ENCODE measurements at places on chromosomes 11 and 22.

DNA sequence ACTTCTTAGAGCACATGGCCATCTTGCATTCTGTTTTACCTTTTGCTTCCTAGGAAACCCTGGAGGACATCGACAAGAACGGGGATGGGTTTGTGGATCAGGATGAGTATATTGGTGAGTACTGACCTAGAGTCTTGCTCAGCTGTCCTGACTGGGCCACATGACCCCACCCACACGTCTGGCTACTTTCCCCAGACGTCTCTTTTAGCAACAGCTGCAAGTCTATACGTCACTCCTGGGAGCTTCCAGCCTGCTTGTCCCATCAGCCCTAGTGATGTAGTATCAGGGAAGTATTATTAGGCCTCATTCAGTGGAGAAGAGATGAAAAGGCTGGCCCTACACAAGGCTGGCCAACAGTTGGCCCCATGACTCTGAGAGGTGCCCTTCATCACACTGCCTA lies 9.6 kb downstream of the RCN1 start:
- DNase-seq: no peak

- DNase-seq: no peak
Measured at GRCh38 chr11:125701858-125702621, 21.4 kb upstream of the ACRV1 start.

GRCh38 chr22:19663286-19663815 lies 51.0 kb upstream of the SEPTIN5 start:
- DNase-seq: no peak

GRCh38 chr11:104830080-104830479 lies 68.2 kb downstream of the CASP12 start:
- no peak for DNase-seq

- DNase-seq: no peak
Measured at GRCh38 chr11:67120456-67120855, 1.4 kb downstream of the KDM2A start.

DNA sequence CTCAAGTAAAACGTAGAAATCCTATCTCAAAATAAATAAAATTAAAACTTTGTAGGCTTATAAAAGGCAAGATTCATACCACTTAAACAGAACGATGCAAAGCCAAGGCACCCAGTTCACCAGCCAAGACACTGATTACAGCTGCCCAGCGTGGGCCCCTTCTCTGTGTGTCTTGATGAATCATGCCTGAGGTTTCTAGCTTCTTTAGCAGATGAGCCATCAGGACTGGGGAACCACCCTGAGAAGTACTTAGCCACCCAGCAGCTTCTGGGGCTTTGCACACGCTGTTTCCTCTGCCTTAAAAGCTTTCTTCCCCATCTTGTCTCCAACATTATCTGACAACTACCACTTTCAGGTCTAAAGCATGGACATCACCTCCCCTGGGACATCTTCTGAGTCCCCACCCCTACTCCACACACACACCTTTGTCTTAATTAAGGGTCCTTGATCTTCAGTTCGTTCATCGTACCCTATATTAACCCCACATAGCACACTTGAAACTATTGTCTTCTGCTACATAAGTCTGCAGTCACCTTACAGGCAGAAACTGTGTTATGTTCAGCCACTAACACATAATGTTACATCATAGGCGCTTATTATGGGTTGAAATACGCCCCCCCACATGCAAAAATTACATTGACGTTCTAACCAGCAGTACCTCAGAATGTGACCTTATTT lies 8.7 kb upstream of the LAYN start:
- no peak for DNase-seq

DNA sequence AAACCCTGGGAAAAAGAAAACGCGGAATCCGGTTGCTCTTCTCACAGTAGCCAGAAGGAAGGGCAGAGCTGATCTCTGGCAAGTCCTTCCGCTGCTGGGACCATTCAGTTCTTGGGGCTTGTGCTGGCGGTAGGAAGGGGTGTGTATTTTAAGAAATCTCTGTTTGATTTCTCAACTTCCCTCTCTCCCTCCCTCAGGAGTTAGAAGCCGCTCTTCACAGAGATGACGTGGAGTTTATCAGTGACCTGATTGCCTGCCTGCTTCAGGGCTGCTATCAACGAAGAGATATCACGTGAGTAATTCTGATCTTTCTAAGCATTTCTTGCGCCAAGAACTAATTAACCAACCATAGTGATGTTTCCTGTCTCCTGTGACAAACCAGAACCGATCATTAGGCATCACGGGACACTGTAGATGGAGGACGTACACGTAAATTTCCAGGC lies 85.9 kb upstream of the SLC25A18 start:
- peak; percentile 71 for DNase-seq

DNA sequence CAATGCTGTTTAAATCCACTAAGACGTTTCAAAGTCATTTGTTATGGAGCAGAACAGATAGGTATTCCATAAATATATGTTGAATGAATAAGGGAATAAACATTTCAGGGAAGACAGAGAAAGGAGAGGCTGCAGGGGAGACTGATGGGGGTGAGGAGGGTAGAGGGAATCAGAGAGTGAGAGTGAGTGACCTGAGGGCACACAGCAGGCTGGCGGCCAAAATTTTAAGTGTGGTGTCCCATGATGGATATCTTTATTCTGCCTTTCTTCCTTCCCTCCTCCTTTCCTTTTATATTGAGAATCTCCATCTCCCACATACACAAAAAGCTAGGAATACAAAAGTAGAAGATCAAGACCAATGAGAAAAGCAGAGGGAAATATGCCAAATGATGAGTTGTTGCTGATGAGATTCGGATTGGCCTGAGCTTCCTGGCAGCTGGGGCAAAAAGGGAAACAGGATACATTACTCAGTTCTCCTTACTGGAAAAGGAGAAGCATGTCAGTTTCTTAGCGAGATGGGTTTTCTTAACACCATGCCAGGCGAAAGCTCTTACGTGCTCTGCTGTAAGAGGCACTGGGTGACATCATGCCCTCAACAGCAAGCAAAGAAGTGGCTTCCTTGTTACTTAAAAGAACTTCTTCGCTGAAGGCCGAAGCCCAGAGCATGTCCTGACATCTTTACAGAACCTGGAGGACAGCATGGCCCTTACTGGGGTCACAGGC lies 11.2 kb upstream of the CYTH4 start:
- no peak for DNase-seq

DNA sequence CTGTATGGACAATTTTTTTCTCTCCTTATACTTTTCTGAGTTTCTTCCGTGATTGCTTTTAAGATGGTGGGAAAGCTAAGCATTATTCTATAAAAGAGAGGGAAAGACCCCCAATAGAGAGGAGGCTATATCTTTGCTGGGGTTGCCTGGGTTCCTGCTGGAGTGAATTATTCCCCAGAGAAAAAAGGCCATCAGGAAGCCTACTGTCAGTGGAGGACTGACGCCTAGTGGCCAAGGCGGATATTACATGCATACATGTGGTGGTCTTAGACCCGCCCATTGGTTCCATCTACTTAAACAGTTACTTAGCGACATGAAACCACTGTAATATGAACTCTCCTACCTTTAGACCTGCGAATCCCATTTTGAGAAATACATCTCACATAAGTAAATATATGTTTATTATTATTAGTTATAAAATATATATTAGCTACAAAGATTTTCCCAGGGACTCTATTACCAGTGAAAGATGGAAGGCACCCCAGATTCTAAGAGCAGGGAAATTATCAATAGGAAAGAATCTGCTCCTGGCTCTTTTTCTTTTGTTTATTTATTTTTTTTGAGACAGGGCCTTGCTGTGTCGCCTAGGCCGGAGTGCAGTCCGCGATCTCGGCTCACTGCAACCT lies 15.7 kb upstream of the PGA3 start:
- DNase-seq: peak; percentile 76

DNA sequence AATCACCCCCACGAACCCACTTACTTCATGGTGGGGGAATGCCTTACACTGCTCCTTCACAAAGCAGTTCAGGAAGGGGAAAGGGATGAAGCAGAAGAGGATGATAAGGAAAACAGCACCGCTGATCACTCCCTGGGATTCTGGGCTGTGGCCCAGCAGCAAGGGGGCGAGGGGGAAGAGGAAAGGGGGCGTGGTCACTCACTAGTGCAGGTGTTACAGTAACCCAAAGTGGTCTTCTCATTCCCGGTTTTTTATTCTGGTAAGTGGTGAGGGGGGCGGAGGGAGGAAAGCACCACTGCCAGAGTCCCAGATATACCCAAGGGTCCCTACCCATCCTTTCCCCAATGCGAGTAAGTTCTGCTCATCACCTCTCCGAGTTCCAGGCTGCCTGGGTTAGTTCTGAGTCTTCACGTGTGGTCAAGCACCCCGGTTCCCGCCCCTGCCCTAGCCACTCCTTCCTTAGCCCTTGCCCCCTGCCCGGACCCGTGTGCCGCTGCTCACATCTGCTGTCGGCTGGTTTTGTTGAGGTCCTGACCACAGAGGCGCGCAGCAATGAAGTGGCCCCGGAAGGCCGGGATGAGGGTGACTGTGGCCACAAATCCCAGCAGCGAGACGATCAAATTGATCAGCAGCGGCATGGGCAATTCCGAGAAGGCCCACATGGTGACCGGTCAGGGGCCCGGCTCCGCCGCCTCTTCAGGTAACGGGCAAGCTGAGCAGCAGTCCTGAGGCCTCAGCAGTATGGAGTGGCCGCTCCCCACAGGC lies 477 bp downstream of the DPAGT1 start:
- no peak for DNase-seq

DNA sequence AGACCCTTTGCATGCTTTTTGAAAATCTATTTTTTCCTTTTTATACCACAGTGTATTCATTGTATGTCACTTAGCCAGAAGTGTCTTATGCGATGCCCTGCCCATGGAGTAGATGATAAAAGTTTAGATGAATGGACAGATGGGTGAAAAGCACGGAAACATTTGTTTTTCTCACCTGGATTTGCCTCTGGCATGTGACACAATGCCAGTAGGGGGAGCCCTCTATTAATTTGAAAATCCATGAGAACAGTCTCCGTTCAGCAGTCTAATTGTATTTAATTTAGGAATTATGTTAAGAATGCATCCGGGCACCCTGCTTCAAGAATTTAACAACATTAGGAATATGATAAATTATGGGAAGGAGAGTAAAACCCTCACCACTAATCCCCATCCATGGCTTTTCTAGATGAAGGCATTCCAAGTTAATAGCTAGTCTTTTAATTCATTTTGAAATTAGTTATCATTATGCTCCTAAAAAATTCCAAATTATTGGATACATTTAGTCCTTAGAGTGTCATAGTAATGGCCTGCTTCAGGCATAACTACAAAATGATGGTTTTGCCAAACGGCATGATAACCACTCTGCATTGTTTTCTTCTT lies 55.3 kb upstream of the ALKBH3 start:
- peak; percentile 2 for DNase-seq

GRCh38 chr11:82899186-82899820 lies 927 bp downstream of the PRCP start:
- DNase-seq: no peak

DNA sequence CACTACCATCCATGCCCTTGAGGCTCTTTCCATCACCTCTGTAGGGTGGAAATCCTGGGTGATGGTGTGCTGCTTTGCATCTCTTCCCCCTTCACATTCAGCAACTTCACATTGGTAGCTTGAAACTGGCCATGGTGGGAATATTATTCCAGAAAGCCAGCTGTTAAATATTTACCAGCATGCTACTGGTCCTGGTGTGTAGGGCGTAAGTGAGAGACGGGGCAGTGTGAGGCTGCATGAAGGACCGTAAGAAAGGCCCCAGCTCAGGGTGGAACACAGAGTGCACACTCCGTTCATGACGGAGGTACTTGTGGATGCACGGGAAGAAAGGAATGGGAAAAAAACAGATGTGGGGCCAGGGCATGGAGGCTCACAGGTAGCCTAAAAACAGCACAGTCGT lies 121.3 kb downstream of the PKNOX2 start:
- no peak for DNase-seq

GRCh38 chr11:11929920-11930319 lies 78.5 kb downstream of the DKK3 start:
- DNase-seq: no peak

DNA sequence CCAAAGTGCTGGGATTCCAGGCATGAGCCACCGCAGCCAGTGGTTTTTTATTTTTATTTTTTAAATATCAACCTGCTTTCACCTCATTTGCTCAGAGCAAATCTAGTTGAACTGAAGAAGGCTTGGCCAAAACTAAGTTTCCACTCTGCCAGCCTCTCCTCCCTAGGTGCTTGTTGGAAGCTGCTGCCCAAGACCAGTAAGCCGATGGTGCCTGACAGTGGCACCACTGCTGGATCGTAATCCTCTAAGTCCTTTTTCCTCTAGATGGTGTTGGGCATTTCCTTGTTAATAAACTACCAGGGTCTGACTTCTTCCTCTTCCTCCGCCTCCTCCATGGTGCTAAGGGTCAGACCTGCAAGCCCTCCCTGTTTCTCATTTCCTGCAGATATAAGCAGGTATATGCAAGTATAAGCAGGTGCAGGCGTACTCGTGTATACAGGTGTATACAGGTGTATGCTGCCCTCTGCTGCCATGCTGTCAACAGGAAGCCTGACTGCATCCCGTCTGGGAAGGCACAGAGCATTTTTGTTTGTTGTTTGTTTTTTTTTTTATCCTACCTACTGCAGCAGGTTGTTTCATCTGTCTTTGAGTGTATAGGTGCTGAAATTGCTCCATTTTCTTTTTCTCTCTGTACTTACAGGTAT lies 1.6 kb downstream of the NADSYN1 start:
- no peak for DNase-seq

- no peak for DNase-seq
Measured at GRCh38 chr11:95242091-95242844, 11.3 kb upstream of the SESN3 start.

DNA sequence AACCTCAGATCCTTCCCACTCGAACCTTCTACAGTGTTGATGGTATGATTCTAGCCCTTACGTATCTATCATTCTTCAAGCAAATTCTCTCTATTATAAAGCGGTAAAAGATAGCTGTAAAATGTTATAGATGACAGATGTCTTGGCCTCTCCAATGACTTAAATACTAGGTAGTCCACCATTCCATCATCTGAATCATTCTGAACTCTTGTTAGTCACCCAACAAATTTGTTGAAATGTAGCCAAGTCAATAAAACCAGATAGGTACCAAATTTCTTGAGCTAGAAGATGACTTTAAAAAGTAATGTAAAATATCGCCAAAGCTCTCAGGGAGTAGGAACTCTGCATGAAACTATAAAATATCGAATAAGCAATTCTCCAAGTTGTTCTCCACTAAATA lies 32.6 kb upstream of the PICALM start:
- DNase-seq: no peak

Data from NCI-H1105 (cell line).